ENCODE measurements at places on chromosomes 13 and 19. TPM values are rescaled to one million over a fixed set of nuclear protein-coding genes. Genes with fewer than 3 reads are reported as not detected.

- no peak overlapping the region for H3K27ac ChIP-seq
- peaks cover 3% of the 10 kb centered on the region for H3K4me1 ChIP-seq
- H3K27me3 ChIP-seq: no peaks in the 10 kb centered on the region
- DNase-seq: no peak
Observed at GRCh38 chr13:30364133-30364532, 56.8 kb upstream of the KATNAL1 start.

Gene PSG6
- total RNA-seq: not detected

Gene BEST2
- not detected for total RNA-seq

Gene BRME1
- 0.71 TPM for total RNA-seq

GRCh38 chr19:42032431-42032830 is 37.6 kb downstream of the GRIK5 start:
- no peak for DNase-seq
- H3K36me3 ChIP-seq: no peaks in the 10 kb centered on the region
- H3K4me3 ChIP-seq: no peak overlapping the region
- no peak overlapping the region for H3K27ac ChIP-seq

Gene ZFR2
- total RNA-seq: not detected

Gene ZIC2
- total RNA-seq: not detected

Data from gastrocnemius medialis (tissue), 4 donors.